ENCODE measurements at places on chromosomes 1 and 21.
A peak's percentile ranks its signal among the peaks of the same experiment; 100 is the strongest.

- DNase-seq, result no peak
Observed at GRCh38 chr21:41333752-41334151, 17.2 kb downstream of the FAM3B start.

DNA sequence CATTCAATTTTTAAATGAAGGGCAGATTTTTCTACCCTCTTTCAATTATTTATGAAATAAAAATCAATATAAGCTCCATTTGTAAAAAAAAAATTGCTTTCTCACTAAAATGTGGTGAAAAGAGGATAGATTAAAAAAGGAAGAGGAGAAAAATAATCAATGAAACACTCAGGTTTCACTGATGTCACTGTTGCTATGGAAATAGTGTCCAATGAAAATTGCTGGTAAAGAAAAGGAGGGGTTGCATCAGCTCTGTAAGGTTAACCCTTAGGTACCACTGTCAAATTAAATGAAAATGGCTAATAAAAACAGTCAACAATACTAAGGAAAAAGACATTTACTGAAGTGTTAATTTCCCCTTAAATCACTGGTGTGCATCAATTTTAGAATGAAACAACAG is 91.6 kb upstream of the TTC39A start:
- DNase-seq, result peak; percentile 41

GRCh38 chr1:3255680-3256079 is 186.7 kb downstream of the PRDM16 start:
- DNase-seq, result no peak

GRCh38 chr1:57447551-57447950 is 23.7 kb upstream of the DAB1 start:
- no peak for DNase-seq

- DNase-seq, result no peak
Observed at GRCh38 chr21:14567331-14568279, 21.5 kb upstream of the SAMSN1 start.

GRCh38 chr1:47416319-47417169 is 459 bp downstream of the FOXE3 start:
- DNase-seq, result no peak

GRCh38 chr1:23525558-23526250 is 5.3 kb downstream of the E2F2 start:
- DNase-seq, result no peak

GRCh38 chr1:56516539-56517252 is 62.7 kb downstream of the PLPP3 start:
- DNase-seq, result no peak

DNA sequence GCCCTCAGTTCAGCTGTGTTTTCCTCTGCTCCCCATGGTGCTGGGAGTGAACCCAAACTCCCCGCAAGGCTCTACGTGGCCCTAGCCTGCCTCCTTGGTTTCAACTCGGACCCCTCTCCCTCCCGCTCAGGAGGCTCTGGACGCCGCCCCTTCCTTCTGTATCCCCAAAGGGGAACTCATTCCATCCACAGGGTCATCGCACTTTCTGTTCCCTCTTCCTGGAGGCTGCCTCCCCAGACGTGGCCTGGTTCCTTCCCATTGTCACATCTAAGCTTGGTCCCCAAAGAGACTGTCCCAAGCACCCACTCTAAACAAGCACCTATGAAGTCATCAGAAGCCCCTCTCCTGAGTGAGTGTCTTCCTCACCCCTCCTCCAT is 10.9 kb downstream of the KCNAB2 start:
- no peak for DNase-seq

GRCh38 chr1:23619299-23620188 is 60.2 kb upstream of the ID3 start:
- no peak for DNase-seq

DNA sequence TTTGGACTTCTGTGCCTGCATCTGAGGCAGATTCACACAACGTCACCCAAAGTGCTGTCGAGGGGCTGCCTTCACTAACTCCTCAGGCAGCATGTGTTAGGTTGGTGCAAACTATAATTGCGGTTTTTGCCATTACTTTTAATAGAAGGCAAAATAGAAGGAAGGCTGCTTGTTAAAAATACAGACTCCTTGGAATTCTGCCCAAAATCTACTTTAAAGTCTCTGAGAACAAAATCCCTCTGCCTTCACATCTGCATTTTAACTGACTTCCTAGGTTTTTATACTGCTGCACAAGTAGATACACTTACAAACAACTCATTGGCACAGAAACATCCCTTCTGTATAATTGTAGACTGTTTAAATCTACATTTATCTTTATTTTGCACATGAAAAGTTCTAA is 41.3 kb upstream of the SLC19A2 start:
- no peak for DNase-seq

DNA sequence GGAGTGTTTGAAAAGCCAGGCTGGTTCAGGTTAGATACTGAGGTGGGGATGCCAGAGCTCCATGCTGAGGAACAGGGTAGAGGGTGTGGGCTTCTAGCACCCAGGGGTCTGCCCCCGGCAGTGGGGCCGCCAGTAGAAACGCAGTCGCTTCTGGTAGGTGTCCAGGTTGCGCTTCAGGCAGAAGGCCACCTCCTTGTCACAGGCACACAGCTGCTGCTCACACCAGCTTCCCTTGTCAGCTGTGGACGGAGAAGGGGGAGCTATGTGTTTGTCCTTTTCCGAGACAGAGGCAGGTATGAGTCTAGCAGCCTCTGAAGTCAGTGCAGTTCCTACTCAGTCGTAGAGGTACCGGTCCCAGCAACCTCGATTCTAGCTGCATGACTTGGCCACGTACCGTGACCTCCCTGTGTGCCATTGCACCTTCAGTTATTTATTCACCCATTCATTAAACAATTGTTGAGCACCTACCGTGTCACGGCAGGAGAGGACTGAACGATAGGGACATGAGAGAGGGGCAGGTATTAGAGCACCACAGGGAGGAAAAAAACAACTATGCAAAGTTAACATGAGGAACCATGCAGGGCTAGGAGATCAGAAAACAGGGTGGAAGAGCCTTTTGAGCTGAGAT is 5.2 kb downstream of the PLA2G2D start:
- DNase-seq, result no peak

GRCh38 chr1:17222557-17222956 is 17.6 kb downstream of the PADI1 start:
- no peak for DNase-seq

DNA sequence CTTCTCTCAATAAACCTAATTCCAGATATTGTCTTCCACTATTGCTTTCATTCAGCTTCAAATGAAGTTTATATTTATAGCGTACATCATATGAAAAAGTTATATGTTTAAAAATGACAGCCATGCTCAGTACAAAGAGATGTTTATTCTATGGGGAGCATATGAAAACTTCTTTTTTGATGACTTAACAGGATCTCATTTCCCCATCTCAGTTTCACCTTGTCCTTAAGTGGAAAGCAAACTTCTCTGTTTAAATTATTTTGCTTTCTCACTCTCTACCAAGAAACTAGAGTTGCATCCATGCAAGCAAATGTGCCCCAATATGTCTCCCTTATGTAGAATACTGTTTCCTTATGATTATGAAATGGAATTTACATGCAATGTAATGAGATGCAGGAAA is 799.5 kb upstream of the RGS18 start:
- no peak for DNase-seq

DNA sequence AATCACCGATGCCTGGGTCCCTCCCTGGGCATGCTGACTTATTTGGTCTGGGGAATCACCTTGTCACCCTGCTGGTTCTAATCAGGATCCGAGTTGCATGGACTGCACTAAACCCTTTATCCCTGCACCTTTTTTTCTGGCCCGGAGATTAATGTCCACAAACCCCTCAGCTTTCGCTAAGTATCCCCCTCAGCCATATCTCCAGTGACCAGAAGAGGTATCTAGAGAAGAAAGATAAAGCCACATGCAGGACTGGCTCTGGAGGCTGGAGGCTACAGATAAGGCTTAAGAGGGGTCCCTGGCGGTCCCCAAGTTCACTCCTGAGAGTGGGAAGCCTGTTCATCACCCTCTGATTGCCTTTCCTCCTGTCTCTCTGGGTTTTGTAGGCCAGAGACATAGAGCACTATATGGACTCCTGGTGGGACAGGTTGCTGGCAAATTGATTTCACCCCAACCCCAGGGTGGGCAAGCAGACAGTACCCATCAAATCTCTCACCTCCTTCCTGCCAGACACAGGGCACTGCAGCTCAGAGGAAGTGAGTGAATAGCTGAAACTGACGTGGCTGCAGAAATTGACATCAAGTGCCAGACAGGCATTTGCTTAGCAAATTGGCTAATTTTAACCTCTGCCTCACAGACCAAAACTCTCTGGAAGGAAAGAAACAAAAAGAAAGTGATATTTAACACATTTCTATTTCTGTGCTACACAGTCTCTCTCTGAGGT is 38.8 kb downstream of the HMGB4 start:
- DNase-seq, result no peak

DNA sequence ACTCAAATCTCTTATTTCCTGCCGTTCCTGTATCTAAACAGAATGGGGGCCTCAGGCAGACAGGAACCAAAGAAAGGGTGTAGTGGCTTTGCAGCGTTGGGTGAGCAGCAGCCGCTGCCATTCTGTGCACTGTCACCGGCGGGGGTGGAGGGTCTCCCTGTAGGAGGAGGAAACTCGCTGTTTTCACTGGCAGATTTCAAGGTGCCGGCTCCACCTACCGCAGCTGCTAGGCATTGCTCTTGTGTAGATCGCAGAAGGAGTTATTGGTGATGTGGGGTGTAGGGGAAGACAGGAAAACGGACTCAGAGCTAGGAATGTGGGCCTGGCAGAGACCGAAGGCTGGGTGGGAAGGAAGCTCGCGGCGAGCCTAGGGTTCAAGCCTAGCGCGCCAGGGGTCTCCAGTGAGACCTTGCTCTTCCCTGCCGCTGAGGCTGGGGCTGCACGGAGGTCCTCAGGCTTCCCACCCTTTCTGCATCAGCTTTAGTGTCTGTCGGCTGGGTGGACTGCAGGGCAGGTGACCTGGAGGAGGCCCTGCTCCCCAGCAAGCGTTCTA is 20.8 kb downstream of the ATP5PO start:
- DNase-seq, result peak; percentile 75

- DNase-seq, result no peak
Observed at GRCh38 chr1:167057241-167057688, 32.9 kb downstream of the GPA33 start.

DNA sequence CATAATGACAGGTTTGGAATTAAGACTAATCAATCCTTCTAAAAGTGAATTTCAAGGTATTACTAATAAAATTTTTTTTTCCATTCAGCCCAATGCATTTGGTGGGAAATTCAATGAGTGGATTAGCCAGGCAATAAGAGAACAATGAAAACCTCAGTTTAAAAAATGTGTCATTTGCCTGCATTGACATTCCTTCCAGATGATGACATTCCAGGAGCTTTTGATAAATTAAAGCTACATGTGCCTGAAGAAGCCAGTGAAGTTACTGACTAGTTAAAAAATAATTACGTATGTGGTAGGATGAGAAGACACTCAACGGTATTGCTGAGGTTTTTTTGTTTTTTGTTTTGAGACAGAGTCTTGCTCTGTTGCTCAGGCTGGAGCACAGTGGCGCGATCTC is 37.9 kb upstream of the RC3H1 start:
- DNase-seq, result no peak

GRCh38 chr21:35150562-35151226 is 101.6 kb upstream of the RUNX1 start:
- no peak for DNase-seq

GRCh38 chr21:20276954-20277353 is 721.3 kb upstream of the NCAM2 start:
- no peak for DNase-seq

- DNase-seq, result no peak
Observed at GRCh38 chr1:202004711-202005110, 5.7 kb upstream of the ELF3 start.

GRCh38 chr1:15027515-15027986 is 126.0 kb upstream of the TMEM51 start:
- DNase-seq, result no peak

GRCh38 chr1:243438146-243438545 is 182.3 kb downstream of the SDCCAG8 start:
- DNase-seq, result no peak

- no peak for DNase-seq
Observed at GRCh38 chr1:236416165-236416564, 22.1 kb downstream of the EDARADD start.

GRCh38 chr1:73333847-73334503 is 864.0 kb downstream of the LRRIQ3 start:
- no peak for DNase-seq

- no peak for DNase-seq
Observed at GRCh38 chr21:31997191-31997590, 124.4 kb downstream of the HUNK start.

DNA sequence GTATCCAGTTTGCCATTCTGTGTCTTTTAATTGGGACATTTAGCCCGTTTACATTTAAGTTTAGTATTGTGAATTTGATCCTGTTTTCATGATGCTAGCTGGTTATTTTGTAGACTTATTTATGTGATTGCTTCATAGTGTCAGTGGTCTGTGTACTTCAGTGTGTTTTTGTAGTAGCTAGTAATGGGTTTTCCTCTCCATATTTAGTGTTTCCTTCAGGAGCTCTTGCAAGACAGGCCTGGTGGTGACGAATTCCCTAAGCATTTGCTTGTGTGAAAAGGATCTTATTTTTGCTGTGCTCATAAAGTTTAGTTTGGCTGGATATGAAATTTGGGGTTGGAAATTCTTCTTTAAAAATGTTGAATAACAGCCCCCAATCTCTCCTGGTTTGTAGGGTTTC is 69.2 kb upstream of the PDC start:
- DNase-seq, result no peak

- DNase-seq, result no peak
Observed at GRCh38 chr1:31798086-31798432, 17.8 kb downstream of the SPOCD1 start.

- DNase-seq, result no peak
Observed at GRCh38 chr1:17742583-17742982, 12.6 kb upstream of the ACTL8 start.

GRCh38 chr1:56451491-56451890 is 127.9 kb downstream of the PLPP3 start:
- no peak for DNase-seq

DNA sequence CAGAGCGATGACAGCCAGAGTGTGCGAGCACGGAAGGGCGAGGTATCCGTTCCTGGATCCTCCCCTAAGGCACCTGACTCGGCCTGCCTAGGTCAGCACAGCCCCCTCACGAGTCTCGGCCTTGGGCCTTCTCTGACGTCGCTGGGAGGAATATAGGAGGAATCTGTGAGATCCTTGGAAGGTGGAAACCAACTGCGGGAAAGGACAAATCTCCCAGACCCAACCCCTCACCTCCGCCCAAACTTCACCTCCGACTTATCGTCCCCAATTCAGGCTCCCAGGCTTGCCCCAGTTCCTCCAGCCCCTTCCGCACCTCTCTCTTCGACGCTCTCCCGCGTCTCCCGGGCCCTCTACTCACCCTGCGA is 494 bp downstream of the APH1A start:
- no peak for DNase-seq

DNA sequence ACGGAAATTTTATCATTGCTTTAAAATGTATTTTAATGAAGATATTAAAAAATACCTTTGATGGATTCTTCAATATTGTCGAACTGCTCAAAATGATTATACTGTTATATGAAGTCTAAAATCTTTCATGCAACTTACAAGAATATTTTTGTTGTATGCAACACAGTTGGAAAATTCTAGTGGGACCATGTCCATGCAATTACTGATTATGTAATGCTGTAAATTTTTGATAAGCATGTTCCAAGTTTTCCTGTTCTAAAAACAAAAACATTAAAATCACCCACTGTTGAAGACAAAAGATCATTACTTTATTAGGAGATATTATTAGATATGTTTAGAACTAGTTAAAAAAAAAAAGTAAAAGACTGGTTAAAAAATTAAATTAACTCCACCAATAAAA is 132.8 kb downstream of the NFIA start:
- no peak for DNase-seq

GRCh38 chr1:220971221-220971620 is 92.0 kb downstream of the HLX start:
- DNase-seq, result no peak

- peak; percentile 81 for DNase-seq
Observed at GRCh38 chr21:43646550-43647260, 12.6 kb downstream of the HSF2BP start.
